CD4-positive, alpha-beta T cell treated with Interleukin-12 subunit alpha and Interleukin-12 subunit beta, for 1 hour (primary cell): ENCODE measurements at places on chromosomes 3 and 15.
A peak's percentile ranks its signal among the peaks of the same experiment; 100 is the strongest.

GRCh38 chr3:101638261-101638745 is 38.6 kb downstream of the ZBTB11 start:
- no peak for DNase-seq

- no peak for DNase-seq
These were observed 122.6 kb downstream of the ARNT2 start for GRCh38 chr15:80526556-80527340.

DNA sequence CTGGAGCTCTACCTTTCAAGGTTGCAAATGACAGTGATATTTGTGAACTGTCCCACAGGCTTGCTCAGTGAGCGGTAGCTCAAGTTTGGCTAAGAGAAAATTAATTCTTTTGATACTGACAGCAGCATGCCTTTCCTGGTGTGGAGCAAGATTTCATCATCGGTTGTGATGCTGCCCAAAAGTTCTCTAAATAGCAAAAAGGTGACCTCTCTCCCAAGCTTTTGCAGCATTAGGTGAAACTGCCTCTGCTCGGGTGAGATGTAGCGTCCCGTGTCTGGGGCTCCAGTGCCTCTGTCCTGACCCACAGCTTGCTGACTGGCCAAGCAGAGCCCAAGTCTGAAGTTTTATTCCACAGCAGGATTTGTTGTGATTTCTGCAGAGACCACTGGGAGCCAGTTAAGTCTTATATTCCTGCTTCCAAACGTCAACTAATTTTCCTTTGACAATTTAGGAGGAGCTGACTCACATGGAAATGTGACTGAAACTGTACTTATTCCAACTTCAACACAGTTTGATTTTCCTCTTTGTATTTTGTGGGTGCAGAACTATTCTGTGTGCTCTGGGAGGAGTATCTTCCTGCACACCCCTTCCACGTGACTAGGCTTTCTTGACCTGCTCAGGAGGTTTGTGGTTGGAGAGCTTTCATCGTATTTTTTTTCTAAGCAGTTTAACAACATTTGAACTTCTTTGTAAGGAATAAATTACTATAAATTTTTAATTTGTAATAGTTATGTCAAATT is 5.9 kb downstream of the SYNM start:
- DNase-seq: no peak

DNA sequence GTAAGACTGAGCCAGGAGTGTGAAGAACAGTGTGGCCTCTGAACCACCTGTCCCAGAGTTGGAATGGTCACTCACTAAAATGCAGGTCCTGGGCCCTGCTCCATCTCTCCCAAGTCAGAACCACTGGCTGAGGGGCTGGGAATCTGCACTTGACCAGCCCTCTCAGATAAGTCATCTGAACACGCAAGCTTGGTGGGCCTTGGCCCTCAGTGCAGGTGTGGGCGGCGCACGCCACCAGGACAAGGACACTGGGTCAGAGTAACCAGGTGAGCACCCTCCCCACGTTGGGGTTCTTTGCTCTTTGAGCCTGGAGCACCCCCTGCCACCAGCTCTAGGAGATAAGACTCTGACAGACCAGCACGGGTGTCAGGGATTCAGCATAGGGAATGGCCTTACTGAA is 42.7 kb downstream of the KIF9 start:
- DNase-seq: no peak

DNA sequence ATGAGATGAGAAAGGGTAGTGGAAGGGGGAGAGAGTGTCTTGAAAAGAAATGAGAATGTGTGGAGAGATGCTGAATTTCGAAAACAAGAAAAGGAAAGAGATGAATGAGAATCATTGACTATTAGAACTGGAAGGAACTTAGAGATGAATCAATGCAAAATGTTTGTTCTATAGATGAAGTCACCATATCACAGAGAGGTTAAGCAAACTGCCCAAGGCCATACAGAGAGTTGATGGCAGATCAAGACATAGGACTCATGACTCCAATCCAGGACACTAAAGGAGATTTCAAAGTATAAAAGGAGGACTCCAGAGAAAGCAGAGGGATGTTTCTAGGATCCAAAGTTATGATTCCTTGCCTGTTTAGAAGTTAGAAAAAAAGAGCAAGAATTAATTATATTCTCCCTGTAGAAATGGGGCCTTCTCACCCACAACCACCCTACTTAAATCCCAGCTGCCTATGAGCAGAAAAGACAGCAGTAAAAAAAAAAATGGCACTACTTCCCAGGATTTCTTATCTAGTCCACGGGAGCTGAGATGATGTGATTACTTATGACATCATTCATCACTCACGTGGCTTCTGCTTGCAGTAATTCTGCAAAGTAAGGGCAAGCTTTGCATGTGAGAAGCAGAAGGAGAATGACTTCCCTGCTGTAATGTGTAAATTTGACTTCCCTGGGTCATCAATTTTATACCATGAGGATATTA is 210.8 kb upstream of the MRPL3 start:
- no peak for DNase-seq

DNA sequence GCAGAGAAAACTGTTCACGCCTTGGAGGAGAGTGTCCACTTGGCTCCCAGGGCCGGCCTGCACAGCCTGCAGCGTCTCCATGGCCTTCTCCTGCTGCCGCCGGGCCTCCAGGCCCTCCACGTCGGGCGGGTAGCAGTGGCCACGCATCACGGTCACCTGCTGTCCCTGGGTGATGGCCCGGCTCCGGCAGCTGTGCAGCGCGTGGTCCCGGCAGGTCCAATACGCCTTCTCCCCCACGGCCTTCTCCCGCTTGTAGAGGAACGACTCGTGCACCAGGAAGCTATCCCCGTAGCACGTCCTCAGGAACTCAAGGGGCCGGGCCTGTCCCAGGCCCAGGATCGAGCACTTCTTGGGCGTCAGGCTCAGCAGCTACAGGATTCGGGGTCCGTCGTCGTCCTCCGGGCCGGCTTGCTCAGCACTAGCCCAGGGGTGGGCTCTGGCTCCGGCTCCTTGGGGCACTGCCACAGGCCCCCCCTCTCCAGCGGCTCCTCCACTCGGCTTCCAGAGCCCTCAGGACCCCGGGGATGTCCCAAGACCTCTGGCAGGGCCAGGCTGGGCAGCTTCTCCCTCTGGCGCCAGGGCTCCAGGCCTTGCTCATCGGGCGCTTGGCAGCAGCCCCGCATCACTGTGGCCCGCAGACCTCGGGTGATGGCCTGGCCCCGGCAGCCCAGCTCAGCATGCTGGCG is 83.6 kb upstream of the FXR1 start:
- DNase-seq: no peak

GRCh38 chr15:55526559-55527036 is 18.6 kb upstream of the DNAAF4 start:
- DNase-seq: peak; percentile 32

GRCh38 chr3:129893581-129894070 is at the start of gene TMCC1:
Gene TMCC1 (minus strand): TSS chr3:129893711.
- DNase-seq: peak; percentile 92

DNA sequence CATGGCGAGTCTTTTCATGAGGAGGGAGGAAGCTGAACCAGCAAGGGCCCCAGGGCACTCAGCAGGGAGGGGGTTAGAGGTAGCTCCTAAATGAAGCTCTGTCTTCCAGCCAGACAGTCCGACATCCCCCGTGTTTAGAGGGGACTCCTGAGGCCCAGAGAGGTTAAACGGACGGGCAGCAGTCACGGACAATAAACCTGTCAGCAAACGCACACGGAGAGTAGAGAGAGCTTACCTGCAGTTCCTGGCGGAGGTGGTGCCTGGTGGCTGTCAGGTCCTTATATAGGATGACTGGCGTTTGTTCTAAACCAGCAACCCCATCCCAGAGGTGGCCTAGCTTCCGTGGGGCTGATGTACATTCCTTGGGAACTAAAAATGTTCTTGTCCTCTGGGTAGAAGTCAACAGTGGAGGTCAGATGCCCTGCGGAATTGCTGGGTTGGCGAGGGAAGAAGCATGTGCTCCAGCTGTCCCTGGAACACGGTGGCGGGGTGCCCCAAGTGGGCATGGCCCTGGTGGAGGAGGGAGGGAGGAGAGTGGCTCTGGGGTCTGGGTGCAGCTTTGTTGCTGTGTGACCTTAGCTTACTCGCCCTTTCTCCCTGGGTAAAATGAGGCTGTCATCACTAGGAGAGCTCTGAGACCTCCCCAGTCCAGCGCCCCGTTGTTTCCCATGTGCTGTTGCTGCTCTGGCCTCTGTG is 2.1 kb downstream of the GHRL start:
- no peak for DNase-seq

DNA sequence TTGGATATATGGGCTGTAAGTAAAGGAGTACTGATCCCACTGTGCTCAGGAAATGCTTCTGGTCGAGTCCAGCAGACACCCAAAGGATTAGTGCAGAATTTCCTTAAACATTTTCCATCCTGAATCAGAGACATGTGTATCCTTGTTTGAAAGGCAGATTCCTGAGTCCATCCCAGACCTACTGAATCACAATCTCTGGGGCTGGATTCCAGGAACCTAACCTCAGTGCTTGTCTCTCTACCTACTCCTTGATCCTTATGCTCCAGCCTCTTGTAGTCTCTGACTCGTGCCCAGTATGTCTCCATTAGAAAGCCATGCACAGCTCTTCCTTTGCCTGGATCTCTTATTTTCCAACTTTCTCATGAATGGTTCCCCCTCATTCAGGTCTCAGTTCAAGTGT is 585.8 kb downstream of the NLGN1 start:
- no peak for DNase-seq

DNA sequence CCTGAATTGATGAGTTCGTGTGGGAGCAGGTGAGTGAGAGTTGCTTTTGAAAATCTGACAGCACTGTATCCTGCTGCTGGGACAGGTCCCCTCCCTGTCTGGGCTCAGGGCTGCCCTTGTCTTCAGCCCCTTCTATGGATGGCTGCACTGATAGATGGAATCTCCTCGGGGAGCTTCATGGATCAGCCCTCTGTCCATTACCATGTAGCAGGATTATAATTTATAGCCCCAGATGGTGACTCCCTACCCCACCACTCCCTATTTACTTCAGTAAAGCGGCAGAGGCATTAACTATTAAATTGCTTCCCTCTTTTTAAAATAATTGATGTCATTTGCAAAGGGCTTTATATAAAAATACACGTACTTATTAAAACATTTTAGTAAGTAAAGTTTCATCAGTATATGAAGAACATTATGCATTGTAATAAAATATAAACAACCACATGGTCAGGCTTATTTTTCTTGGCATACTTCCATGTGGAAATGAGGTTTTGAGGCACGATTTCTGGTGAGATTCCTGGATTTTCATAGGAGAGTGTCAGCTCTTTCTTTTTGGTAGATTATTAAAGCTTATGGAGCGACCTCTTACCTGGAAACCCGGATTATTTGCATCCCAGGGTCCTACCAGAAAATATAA is 38.5 kb downstream of the MAP3K13 start:
- DNase-seq: no peak

DNA sequence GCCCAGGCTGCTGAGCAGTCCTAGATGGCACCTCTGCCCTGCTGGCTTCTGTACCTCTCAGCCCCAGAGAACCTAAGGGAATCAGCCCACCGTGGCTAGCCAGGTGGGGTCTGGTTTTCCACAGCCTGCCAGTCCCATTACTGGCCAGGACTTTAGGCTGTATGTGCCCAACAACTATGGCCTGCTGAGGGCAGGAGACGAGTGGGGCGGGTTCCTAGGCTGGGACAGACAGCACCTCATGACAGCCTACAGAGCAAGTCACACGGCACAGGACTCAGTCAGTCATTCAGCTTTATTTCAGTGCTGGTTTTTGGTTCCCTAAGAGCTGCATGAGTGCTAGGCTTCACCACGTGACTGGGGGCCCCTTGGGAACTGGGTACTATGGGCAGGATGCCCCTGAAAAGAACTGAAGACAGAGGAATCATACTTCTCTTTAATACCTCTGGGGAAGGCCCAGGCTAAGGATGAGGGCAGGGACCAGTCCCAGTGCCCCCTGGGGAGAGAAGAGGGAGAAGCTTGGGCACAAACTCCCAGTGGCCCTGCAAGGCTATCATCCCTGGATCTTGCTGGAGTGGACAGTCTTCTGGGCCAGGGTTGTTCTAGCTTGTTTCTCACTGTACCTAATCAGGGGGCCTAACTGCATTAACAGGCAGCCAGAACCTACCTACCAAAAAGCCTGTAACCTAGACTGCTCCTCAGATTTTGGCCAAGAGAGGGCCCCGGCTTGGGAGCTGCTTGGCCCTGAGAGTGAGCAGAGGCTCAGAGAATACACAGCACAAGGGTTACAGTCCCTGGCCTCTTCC is 14.8 kb downstream of the CLK3 start:
- DNase-seq: no peak

DNA sequence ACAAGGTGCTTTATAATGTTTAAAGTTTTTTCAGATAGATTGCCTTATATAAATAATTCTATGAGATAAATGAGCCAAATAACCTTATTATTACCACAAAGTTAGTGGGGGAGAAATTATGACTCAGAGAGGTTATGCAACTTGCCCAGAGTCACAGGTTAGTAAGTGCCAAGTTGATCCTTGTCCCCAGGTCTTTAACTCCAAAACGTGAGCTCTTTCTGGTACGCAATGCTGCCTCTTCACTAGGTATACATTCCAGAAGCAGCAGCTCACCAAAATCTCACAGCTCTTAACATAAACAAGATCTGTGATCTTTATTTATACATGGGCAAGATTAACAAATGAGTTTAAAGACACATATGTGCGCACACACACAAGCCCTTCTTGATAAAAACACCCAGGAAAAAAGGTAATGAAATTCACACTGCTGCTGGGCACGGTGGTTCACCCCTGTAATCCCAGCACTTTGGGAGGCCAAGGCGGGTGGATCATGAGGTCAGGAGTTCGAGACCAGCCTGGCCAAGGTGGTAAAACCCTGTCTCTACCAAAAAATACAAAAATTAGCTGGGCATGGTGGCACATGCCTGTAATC is 59.8 kb upstream of the NR2F2 start:
- no peak for DNase-seq

DNA sequence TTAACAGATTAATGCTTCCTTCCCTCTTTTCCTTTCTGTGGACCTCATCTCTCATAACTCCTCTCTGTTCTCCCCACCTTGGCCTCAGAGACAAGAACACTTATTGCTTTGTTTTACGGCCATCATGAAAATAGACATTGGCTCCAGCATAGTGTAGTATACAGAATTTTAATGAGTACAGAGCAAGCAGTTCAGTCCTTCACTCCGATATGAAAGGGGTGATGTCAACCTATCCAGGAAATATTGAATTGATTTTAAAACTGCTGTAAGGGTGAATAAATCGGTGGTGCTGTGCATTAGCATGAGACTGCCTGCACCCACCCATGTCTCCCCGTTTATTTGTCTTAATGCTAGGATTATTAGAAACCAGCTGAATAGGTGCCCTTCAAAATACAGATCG is 490.9 kb upstream of the TBL1XR1 start:
- no peak for DNase-seq

DNA sequence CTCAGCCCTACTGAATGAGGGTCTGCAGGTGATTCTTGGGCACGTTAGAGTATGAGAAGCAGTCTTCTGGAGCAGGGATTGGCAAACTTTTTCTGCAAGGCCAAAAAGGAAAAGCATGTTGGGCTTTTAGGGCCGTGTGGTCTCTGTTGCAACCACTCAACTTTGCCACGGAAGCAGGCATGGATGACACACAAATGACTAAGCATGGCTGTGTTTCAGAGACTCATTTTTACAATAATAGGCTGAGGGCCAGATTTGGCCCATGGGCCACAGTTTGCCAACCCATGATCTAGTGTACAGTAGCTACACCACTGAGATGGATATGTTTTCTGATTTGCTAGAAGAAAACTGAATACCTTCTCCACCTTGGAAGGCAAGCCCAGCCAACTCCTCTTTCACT is 66.1 kb upstream of the PRICKLE2 start:
- no peak for DNase-seq
